Aorta (tissue), 5 donors: ENCODE measurements at places on chromosomes 3 and 15. TPM values are rescaled to one million over a fixed set of nuclear protein-coding genes. Genes with fewer than 3 reads are reported as not detected.

FSTL1 gene
- polyA plus RNA-seq, result 103 TPM

CKMT1B gene
- 17.4 TPM for polyA plus RNA-seq

RBP2 gene
- polyA plus RNA-seq, result 0.18 TPM

ZNF660 gene
- 1.8 TPM for polyA plus RNA-seq

TTC21A gene
- 1.8 TPM for polyA plus RNA-seq

ARL8B gene
- polyA plus RNA-seq, result 53.6 TPM

MUSTN1 gene
- polyA plus RNA-seq, result 29.7 TPM

CHST13 gene
- not detected for polyA plus RNA-seq

- DNase-seq, result no peak
Observed at GRCh38 chr15:38843051-38843501, 278.5 kb upstream of the RASGRP1 start.

- no peak for DNase-seq
Observed at GRCh38 chr15:55685286-55685685, 57.7 kb downstream of the PRTG start.

GRCh38 chr3:42220436-42221121, 45.4 kb downstream of the CCK start:
- no peak for DNase-seq

- DNase-seq, result no peak
Observed at GRCh38 chr15:100988857-100989256, 69.7 kb downstream of the LRRK1 start.

GRCh38 chr3:88032245-88032644, 26.6 kb downstream of the CGGBP1 start:
- DNase-seq, result no peak

DNA sequence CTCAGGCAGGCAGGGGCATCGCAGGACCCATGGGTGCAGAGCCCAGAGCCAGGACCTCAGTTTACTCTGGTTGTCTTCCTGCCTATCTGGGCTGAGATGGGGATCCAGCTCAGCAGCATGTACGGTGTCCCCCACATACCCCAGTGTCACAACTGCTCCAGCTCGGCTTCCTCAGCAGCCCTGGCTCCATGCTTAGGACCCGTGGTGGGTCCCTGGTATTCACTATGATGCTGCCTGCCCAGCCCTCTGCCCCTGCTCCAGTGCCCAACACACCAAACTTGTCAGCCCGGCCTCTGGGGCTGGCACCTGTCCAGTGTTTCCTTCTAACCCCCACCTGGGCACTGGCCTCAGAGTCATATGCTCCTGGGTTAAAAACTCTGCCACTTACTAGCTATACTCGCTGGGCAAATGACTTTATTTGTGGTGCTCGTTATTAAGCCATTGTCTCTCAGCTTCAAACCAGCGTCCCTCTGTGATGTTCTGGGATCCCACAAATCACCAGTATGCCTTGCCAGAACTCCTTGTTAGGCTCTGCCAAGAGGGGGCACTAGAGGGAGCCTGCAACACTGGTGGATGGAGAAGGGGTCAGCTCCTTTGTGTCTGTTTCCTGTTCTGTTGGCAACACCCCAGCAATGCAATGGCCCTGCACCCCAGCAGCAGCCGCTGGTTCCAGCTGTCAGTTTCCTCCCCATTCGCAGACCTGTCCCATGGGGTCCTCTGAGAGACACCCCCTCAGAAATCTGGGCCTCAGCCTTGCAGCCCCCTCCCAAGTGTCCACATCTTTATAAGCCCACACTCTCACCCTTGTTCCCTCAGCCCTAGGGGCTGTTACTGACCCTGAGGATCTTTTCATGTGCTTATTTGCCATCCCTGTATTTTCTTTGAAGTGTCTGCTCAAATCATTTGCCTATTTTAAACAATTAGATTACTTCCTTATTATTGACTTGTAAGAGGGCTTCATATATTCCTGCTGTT, 24.1 kb upstream of the MRPS22 start:
- no peak for DNase-seq

- DNase-seq, result no peak
Observed at GRCh38 chr15:99613887-99614647, 48.3 kb downstream of the MEF2A start.

DNA sequence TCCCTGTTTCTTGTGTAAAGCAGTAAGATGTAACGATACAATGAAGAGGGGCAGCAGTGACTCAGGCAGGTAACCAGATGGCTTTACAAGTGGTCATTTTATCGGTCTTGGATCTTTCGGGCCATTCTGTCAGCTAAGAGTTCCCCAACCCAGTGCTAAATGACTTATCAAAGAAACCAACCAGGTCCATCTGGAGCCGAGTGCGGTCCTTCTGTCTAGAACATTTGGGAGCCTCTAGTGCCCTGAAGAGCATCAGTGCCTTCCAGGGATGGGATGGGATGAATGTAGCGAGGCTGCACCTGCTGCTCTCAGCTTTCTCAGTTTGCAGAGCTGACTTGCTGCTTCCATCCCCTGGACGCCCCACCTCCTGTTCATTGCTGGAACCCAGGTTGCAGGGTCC, 131.7 kb upstream of the AGBL1 start:
- no peak for DNase-seq

DNA sequence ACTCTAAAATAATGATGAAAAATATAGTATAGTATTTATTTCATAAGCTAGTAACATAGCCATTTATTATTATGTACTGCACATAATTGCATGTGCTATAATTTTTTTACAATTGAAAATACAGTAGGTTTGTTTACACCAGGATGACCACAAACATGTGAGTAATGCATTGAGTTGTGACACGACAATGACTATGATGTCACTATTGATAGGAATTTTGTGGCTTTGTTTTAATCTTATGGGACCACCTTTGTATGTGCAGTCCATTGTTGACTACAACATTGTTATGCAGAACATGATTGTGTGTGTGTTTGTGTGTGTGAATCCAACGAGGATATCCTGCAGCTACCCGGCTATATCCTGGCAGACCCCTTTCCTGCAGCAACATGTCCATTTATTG, 372.2 kb upstream of the MCTP2 start:
- no peak for DNase-seq

DNA sequence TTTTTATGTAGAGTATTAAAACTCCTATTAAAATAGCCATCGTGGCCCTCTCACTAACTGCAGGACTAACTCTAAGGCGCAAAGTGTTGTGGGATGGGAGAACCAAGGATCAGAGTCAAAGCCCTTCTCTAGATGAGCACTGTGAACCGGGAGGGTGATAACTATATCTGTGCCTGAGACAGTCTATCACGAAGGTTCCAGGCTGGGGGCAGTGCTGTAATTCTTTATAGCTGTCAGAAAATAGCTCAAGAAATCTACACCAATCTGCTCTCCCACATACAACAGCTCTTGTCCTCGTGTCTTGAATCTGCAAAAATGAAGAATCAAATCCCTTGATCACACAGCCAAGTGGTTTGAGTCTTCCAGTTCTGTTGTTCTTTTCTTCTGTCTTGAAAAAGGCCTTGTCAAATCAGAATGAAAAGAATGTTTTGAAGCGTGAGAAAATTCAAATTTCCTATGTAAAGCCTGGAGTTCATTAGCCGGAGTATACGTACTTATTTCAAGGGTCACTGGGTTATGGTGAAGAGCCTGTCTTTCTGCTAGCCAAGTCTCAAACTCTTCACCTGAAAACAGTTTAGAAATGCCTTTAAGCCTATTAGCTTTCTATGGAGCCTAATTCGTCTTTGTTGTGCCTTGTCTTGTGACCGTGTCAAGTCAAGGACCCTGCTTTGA, 185.3 kb upstream of the NECTIN3 start:
- DNase-seq, result no peak

- no peak for DNase-seq
Observed at GRCh38 chr3:189278221-189278620, 106.5 kb downstream of the TPRG1 start.

DNA sequence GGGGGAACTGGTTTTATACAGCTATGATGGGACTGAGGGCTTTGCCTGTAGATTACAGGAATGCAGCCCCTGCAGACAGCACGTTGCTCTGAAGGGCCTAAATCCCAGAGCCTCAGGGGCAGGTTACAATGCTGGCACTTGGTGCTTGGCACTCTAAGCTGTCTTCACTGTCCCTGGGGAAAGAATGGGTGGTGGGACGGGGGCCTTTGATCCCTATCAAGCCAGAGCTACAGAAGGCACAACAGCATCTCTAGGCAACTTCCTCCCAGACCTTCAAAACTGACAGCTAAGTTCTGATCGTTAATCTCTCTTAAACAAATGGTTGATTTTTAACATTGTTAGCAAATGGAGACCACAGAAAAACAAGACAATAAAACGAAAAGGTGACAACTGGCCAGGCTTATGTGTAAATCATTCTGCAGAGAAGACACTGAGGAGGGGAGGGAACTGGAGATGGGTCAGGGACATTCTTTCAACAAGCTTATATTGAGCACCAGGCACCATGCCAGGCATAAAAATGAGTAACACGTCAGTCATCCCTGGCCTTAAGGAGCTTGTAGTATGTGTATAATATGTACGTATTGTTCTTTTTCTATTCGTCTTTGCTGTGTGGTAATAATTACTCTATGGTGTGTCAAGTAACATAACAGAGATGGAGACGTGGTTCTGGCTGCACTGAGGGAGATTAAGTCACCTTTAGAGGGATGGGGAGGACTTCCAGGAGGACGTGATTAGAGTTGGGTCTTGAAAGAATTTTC, 49.1 kb downstream of the CA12 start:
- no peak for DNase-seq
